Activated CD8-positive, alpha-beta memory T cell treated with anti-CD3 and anti-CD28 coated beads, Interleukin-2, amount 50 U/mL, for 48 hours (primary cell): ENCODE measurements at places on chromosomes 6 and 20.

DNA sequence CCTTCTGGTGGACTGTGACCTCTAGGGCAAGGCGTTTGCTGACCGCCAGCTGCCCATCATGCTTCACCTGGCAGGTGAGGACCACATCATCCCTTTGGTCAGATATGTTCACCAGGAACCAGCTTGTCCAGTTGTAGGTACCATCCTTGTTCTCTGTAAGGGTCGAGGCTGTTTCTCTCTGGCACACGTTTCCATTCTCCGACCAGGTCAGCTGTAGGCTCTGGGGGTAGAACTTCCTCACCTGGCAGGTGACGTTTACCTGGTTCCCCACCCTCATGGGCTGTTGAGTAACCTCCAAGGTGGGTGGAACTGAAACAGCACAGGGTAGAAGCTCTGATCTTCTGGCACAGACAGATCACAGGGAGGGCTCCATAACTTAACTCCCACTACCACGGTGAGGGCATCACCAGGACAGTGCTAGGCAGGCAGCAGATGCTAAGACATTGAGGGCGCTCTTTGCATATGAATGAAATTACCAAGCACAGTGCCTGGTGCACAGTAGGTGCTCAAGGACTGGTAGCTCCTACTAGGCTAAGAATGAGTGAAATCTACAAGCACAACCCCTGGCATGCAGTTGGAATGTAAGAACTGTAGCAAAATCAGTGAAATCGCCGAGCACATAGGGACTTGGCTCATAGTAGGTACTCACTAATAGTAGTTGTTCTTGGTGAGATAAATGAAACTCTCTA is 15.6 kb upstream of the SIRPB1 start:
- no peak for DNase-seq

DNA sequence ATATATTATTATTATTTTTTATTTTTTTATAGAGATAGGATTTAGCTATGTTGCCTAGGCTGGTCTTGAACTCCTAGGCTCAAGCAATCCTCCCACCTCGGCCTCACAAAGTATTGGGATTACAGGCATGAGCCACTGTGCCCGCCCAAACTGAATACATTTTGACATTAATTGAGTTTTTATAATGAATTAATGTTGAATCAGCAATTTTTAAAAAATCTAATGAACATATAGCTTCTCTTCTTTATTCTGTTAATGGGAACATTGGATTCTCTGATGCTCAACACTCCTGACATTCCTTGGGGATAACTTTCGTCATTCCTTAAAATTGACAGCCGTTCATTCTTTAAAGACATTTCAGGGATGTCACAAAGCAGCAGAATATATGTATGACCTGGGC is 52.4 kb downstream of the ANKS1A start:
- DNase-seq: no peak

GRCh38 chr6:10000551-10000950 is 414.3 kb downstream of the TFAP2A start:
- no peak for DNase-seq

DNA sequence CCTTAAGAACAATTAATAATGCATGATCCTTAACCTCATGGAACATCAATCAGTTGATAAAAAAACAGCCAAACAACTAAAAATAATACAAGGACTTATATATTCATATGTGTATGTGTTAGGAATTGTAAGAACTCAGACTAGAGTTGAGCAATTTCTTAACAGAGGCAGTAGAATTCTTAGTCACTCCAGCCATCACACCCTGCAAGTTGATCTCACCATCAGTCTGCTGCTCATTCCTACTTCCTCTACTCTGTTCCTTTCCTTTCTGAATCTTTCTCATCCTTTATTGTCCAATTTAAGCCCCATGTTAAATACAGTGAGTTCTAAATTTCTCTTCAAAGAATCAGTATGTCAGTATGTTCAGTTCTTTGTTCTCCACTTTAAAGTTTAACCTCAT is 2.6 kb downstream of the ZNF165 start:
- no peak for DNase-seq

- no peak for DNase-seq
Measured at GRCh38 chr20:57148263-57148662, 118.2 kb downstream of the BMP7 start.

GRCh38 chr6:145836772-145837171 is 22.2 kb upstream of the FBXO30 start:
- no peak for DNase-seq
